ENCODE measurements at places on chromosomes 7 and 10.

DNA sequence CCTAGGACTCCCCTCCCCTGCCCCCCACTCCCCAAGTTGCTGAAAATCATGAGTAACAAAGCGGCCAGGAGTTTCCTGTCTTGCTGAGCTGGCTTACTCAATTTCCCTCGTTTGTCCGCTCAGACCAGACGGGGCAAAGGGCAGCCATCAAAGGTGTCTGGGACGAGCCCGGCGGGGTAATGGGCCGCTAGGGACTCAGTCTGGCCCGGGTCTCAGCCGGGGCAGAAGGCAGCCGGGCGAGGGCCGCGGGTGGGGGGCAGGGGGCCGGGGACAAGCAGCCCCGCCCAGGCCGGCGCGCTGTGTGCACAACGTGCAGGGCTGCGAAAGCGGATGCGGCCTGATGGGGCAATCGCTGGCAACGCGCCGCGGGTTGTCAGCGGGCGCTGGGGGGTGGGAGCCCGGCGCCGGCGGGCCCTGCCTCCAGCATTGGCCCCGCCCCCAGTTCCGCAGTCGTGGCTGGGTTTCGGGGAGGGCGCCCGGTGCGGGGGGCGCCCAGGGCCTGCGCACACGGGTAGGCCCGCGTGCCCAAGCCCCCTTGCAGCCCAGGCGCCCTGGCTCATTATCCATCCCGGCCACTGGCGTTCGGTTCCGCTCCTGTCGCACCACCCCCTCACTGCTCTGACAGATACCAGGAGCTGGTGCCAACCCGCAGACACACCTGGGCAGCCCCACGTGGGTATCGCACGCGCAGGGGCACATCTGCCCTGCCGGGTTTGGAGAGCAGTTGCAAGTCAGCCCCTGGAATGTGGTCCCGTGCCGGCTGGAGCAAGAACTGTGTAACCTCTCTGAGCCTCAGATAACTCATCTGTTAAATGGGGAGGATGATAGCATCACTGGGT is 35.1 kb downstream of the DNAJB12 start:
- H3K4me3 ChIP-seq, result no peak overlapping the region
- H3K36me3 ChIP-seq, result no peaks in the 10 kb centered on the region
- no peak overlapping the region for H3K27ac ChIP-seq
- no peak for DNase-seq
- no peaks in the 10 kb centered on the region for H3K27me3 ChIP-seq

DNA sequence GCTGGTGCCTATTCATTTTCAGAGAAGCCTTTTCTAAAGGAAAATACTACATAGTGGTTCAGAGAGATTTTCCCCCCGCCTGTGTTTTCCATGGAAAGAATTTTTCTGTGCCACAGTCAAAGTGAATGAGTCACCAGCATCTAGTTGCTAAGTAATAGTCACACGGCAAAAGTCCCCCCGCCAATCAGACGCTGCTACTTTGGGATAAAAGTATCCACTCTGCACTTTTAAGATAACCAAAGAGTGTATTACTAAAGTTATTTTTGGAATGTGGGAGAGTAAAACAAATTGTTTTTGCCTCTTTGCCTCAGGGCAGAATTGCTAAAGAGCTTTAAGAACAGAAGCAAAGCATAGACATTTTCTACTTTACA is 23.5 kb downstream of the ABLIM1 start:
- H3K27ac ChIP-seq, result no peak overlapping the region
- H3K4me3 ChIP-seq, result no peak overlapping the region
- H3K27me3 ChIP-seq, result no peaks in the 10 kb centered on the region
- no peak for DNase-seq
- H3K4me1 ChIP-seq, result no peaks in the 10 kb centered on the region
- H3K36me3 ChIP-seq, result no peaks in the 10 kb centered on the region

- no peak overlapping the region for H3K27ac ChIP-seq
- no peaks in the 10 kb centered on the region for H3K36me3 ChIP-seq
- DNase-seq, result no peak
- H3K4me3 ChIP-seq, result no peak overlapping the region
- H3K27me3 ChIP-seq, result no peaks in the 10 kb centered on the region
- H3K4me1 ChIP-seq, result no peaks in the 10 kb centered on the region
These were observed 15.3 kb downstream of the SFRP4 start for GRCh38 chr7:37901236-37901827.

DNA sequence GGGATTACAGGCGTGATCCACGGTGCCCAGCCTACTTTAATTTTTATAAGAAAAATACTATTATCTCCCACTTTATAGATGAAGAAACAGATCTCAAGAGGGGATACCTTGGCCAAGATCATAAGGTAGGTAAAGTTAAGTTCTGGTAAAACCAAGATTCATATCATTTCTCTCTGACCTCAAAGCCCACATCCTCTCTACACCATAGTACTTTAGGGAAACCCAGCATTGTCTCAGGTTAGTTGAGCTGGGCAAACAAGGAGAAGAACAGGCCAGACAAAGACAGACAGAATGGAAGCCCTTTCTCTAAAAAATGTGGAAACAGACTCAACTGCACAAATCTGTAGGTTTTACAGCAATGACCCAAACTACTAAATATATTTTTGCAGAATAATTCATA is 197.7 kb upstream of the FRMD4A start:
- no peaks in the 10 kb centered on the region for H3K36me3 ChIP-seq
- H3K27ac ChIP-seq, result no peak overlapping the region
- no peaks in the 10 kb centered on the region for H3K4me1 ChIP-seq
- H3K4me3 ChIP-seq, result no peak overlapping the region
- no peak for DNase-seq

DNA sequence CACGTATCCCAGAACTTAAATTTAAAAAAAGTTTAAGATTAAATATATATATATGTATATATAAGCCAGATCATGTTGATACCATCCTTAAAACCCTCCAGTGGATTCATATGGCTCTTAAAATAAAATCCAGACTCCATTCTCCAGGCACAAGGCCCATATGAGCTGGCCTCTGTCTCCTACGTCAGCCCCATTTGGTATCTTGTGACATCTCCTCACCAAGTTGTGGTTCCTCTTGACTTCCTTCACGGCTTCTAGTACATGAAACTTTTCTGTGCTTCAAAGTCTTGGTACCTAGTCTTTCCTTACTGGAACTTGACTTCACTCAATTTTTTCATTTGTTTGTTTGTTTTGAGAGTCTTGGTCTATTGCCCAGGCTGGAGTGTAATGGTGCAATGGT is 61.3 kb downstream of the PRLHR start:
- H3K36me3 ChIP-seq, result no peaks in the 10 kb centered on the region
- no peak overlapping the region for H3K4me3 ChIP-seq
- no peaks in the 10 kb centered on the region for H3K27me3 ChIP-seq
- DNase-seq, result no peak
- peaks cover 2% of the 10 kb centered on the region for H3K4me1 ChIP-seq

GRCh38 chr10:69634759-69635425 is 4.8 kb downstream of the FAM241B start:
- no peak overlapping the region for H3K27ac ChIP-seq
- no peak overlapping the region for H3K4me3 ChIP-seq
- no peaks in the 10 kb centered on the region for H3K27me3 ChIP-seq
- peaks cover 8% of the 10 kb centered on the region for H3K36me3 ChIP-seq

GRCh38 chr7:391411-391951 is 101.5 kb downstream of the FOXL3 start:
- H3K4me1 ChIP-seq, result 0 out of 2 replicates have a peak, but pooled peaks cover 1% of the 10 kb centered on the region
- H3K36me3 ChIP-seq, result no peaks in the 10 kb centered on the region
- no peak overlapping the region for H3K27ac ChIP-seq
- no peak for DNase-seq

- peaks cover 5% of the 10 kb centered on the region for H3K4me1 ChIP-seq
- no peak overlapping the region for H3K4me3 ChIP-seq
- H3K27ac ChIP-seq, result no peak overlapping the region
- no peaks in the 10 kb centered on the region for H3K27me3 ChIP-seq
- H3K36me3 ChIP-seq, result no peaks in the 10 kb centered on the region
These were observed 139.3 kb downstream of the CAMK1D start for GRCh38 chr10:12488626-12489025.

- no peaks in the 10 kb centered on the region for H3K36me3 ChIP-seq
- no peak for DNase-seq
- H3K27ac ChIP-seq, result no peak overlapping the region
These were observed 55.5 kb upstream of the SYPL1 start for GRCh38 chr7:106167439-106168136.

- H3K27ac ChIP-seq, result no peak overlapping the region
- no peak overlapping the region for H3K4me3 ChIP-seq
- H3K27me3 ChIP-seq, result no peaks in the 10 kb centered on the region
- peaks cover 20% of the 10 kb centered on the region for H3K36me3 ChIP-seq
- DNase-seq, result no peak
- H3K4me1 ChIP-seq, result no peaks in the 10 kb centered on the region
These were observed 50.0 kb downstream of the TACR2 start for GRCh38 chr10:69366738-69367137.

DNA sequence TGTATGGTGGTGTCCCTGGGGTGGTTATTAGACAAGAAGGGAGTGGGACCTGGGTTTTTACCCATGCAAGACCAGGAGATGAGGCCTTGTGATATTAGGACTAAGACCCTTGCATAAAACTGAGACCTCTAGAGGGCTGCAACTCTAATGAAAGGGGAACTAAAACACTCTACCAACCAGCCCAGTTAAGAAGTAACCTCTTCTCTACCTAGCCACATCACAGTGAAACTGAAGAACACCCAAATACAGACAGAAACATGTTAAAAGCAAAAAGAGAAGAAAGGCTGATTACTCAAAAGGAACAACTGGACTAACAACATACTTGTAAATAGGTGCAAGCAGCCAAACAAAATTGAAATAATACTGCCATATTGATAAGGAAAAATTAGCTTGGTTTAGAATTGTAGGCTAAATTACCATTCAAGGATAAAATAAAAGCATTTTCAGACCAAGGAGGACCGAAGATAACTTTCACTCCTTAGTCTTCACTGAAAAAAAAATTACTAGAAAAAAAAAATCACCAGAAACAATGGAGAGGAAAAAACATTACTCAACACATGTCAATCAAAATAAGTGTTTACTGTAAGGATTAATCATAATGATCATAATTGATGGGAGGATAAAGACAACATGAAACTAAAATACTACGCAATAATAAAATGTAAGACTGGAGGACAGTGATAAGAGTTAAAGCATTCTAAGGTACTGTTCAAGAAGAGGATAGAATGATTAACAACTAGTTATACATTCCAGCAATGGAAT is 27.6 kb downstream of the ERLIN1 start:
- no peaks in the 10 kb centered on the region for H3K4me1 ChIP-seq
- no peaks in the 10 kb centered on the region for H3K27me3 ChIP-seq

DNA sequence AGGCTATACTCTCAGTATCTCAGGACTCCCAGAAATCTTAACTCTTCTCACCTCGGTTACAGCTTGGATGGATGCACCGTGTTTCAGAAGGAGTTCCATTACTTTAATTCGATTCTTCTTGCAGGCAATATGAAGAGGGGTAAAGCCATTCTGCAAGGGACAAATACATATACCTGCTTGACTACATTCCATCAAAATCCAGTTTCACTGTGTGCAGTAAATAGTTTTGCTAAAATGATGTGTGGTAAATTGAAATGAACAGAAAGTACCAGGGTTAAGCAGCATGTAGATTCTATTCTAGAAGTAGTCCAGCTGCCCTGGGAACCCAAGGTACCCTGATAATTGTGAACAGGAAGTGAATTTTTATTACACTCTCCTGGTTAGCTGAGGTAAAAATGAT is 183.9 kb downstream of the ANK3 start:
- no peaks in the 10 kb centered on the region for H3K36me3 ChIP-seq
- no peaks in the 10 kb centered on the region for H3K4me1 ChIP-seq
- no peak for DNase-seq
- H3K27ac ChIP-seq, result no peak overlapping the region

- no peak overlapping the region for H3K4me3 ChIP-seq
- H3K27me3 ChIP-seq, result no peaks in the 10 kb centered on the region
- no peak overlapping the region for H3K27ac ChIP-seq
- peaks cover 10% of the 10 kb centered on the region for H3K4me1 ChIP-seq
- no peaks in the 10 kb centered on the region for H3K36me3 ChIP-seq
These were observed 31.6 kb downstream of the TRIM8 start for GRCh38 chr10:102675666-102676533.

DNA sequence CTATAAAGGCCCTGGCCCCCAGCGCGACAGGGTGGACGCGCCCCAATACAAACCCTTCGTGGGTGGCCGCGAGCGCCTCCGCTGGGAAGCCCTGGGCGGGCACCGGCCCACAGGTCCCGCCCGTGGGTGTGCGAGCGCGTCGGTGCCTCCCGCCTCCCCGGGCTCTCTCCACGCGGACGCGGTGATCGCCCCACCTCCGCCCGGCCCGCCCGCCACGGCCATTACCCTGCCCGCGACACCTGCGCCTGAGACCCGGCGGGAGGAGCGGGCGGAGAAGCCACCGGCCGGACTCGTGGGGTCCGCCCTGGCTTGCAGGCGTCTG is 81.2 kb downstream of the PAX2 start:
- no peaks in the 10 kb centered on the region for H3K36me3 ChIP-seq
- H3K27ac ChIP-seq, result no peak overlapping the region
- no peak for DNase-seq
- H3K4me3 ChIP-seq, result peak overlapping the region; percentile 5
- peaks cover 94% of the 10 kb centered on the region for H3K27me3 ChIP-seq

DNA sequence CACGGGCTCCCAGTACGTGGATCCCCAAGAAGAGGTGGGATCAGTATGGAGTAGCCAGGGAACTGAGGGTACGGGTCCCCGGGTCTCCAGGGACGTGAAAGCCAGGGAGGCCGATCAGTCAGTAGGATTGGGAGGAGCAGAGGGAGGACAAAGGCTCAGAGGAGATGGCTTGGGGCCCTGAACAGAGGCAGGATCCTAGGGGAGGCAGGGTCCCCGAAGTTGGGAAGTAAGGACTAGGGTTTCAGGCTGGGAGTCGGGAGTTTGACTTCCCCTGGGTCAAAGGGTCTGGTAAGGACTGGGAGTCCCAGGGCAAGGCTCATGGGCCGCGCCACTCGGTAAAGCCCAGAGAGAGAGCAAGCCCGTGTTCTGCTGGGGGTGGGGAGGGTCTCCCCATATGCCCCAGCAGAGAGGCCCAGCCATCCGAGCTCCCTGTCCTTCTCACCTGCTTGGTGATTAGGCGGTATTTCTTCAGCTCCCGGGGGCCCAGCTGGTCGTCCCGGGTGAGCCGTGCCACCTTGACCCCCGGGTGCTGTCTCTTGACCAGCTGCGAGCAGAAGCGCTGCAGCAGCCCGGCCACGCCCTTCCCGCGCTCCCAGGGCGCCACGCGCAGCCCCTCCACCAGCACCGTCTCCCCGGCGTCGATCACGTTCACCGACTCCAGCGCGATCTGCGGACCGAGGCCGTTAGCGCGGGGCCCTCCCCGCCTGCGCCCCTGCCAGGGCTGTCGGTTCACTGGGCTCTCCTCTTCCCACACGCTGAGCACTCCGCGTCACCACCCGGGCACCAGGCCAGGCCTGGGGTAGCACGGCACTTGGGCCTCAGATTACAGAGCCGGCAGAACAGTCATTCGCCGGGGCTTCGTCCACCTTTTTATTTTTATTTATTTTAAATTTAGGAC is 7.0 kb downstream of the NAT16 start:
- peaks cover 61% of the 10 kb centered on the region for H3K27me3 ChIP-seq
- H3K4me3 ChIP-seq, result peak overlapping the region; percentile 34
- no peak for DNase-seq
- no peak overlapping the region for H3K27ac ChIP-seq
- H3K4me1 ChIP-seq, result peaks cover 23% of the 10 kb centered on the region
- no peaks in the 10 kb centered on the region for H3K36me3 ChIP-seq

Measured in iPS DF 6.9 (cell line).